Liver (tissue), 10 donors: ENCODE measurements at places on chromosomes 12 and 14. TPM values are rescaled to one million over a fixed set of nuclear protein-coding genes. Genes with fewer than 3 reads are reported as not detected.

GRCh38 chr12:27382171-27382795 is 49.6 kb downstream of the BMAL2 start:
- no peak for DNase-seq

The KLRK1 gene
- polyA plus RNA-seq = 1.1 TPM

- DNase-seq = no peak
Measured at GRCh38 chr14:95290871-95291431, 28.8 kb downstream of the CLMN start.

The DDX51 gene
- 2.5 TPM for polyA plus RNA-seq

- DNase-seq = no peak
Measured at GRCh38 chr12:54840244-54840865, 14.0 kb upstream of the MUCL1 start.

DNA sequence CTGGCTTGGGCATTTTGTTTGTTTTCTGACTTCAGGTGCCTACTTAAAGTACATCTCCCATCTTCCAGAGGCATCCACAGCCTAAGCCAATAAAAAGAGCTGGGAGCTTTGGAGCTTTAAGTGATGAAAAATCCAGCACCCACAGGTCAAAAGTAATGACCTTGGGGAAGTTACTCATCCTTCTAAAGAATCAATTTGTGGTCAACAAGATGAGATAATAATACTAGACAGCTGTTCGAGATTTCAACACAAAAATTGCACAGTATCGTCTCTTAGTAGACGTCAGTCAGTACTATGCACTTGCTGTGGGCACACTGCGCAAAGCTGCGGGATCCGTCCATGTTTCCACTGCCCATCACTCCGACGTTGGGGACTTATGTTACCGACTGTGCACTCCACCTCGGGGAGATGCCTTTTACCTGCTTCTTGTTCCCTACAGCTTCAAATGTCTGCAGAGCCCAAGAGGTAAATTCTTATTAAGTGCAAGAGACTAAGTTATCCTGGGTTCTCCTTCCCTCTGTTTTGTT is 1.3 kb downstream of the ST8SIA1 start:
- DNase-seq = no peak

GRCh38 chr14:61063461-61063860 is 82.4 kb downstream of the SLC38A6 start:
- DNase-seq = no peak

- no peak for DNase-seq
Measured at GRCh38 chr12:131928080-131928710, 881 bp upstream of the PUS1 start.

The PTPRO gene
- 0.31 TPM for polyA plus RNA-seq

DNA sequence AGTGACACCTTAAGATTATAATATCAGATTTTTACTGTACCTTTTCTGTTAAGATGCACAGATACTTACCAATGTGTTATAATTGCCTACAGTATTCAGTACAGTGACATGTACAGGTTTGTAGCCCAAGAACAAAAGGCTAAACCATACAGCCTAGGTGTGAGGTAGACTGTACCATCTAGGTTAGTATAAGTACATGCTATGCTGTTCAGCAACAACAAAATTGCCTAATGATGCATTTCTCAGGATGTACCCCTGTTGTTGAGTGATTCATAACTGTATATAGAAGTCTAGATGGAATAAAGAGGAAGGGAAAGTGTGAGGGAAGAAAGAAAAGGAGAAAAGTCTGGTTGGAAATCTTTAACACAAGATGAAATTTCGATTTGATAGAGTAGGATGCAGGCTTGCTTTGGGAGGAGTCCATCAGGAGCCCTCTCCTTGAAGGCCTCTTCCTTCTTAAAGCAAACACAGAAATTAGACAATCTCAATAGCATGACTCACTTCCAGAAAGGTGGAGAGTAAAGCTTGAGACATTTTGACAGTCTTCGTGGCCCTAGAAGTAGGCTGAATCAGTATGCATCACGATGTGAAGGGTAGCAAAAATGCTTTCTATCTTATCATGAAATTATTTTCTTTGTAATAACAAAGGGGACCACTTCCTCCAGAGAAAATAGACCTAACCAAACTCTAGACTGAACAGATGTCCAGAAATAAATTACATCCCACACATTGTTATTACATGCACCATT is 191.5 kb downstream of the SYT1 start:
- no peak for DNase-seq

The IFNG-AS1 gene
- polyA plus RNA-seq = 0.24 TPM

The CEBPE gene
- polyA plus RNA-seq = not detected

- DNase-seq = no peak
Measured at GRCh38 chr14:99040052-99040451, 231.9 kb downstream of the BCL11B start.

The REP15 gene
- 0.94 TPM for polyA plus RNA-seq

DNA sequence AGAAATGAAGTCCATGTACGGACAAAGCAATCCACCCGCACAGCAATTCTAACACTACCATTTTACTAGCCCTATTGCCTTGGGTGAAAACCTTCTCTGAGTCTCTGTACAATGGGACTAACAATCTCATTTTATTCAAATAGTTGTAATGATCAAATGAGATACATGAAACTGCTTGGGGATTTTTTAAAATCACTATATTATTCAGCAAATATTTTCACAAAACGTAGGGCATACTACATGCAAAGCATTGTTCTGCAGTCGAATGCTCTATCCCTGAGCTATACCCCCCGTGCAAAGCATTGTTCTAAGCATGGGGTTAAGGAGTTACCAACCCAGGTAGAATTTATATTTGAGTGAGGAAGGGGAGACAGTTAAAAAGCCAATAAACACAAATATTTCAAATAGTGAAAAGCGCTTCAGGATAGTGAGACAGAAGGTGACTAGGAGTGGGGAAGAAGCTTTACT is 554 bp upstream of the ATF7 start:
- no peak for DNase-seq

DNA sequence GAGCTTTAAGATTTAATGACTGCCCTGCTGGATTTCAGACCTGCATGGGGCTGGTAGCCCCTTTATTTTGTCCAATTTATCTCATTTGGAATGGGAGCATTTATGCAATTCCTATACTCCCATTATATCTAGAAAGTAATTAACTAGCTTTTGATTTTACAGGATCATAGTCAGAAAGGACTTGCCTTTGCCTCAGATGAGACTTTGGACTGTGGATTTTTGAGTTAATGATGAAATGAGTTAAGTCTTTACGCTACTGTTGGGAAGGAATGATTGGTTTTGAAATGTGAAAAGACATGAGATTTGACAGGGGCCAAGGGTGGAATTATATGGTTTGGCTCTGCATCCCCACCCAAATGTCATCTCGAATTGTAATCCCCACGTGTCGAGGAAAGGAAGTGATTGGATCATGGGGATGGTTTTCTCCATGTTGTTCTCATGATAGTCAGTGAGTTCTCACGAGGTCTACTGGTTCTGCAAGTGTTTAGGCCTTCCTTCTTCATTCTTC is 213.1 kb upstream of the DCN start:
- no peak for DNase-seq

- DNase-seq = no peak
Measured at GRCh38 chr14:99363616-99364290, 91.8 kb upstream of the BCL11B start.

GRCh38 chr12:57628280-57629191 is 4.5 kb downstream of the B4GALNT1 start:
- no peak for DNase-seq

- no peak for DNase-seq
Measured at GRCh38 chr12:113063396-113064350, 7.1 kb downstream of the DTX1 start.

GRCh38 chr14:80494769-80495168 is 283.5 kb upstream of the DIO2 start:
- no peak for DNase-seq

GRCh38 chr12:4505376-4505986 is 33.2 kb upstream of the RAD51AP1 start:
- no peak for DNase-seq

The RERGL gene
- polyA plus RNA-seq = 1.2 TPM

DNA sequence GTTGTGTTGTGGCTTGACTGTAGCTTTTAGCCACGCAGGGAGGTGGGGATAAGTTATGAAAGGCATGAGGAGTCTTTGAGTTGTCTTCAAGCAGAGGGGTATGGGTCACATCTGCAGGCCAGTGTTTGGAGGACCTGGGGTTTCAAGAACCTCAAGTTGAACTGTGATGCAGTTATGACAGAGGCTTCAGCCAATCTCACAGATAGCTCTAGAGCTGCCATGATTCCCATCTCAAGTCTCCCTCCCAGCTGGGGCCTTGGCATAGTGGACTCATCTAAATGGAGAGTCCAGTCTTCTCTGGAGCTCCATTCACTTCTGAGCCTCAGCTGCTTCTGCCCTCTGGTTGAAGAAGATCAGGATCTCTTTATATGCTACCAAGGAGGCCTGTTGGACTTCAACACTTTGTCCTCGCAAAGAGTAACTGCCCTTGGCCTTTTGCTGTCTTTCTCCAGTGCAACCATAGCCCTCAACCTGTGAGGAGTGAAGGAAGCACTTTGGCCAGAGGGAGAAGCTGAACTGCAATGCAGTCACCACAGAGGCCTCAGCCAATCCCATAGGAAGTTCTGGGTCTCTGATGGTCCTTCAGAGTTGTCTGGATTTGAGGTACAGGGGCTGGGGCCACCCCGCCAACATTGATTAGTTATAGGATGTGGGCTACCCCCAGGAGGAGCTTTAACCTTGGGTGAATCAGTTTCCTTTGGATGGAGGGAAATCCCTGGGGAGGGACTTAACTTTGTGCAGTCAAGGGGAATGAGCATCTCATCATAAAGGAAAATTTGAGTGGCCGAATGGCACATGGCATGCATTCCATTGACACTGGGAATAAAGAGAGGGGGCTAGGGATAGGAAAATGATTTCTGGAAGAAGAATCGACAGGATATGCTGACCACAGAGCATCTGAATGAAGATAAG is 230.5 kb downstream of the PCNX1 start:
- DNase-seq = peak; percentile 22

The SEC23A gene
- polyA plus RNA-seq = 52.3 TPM

DNA sequence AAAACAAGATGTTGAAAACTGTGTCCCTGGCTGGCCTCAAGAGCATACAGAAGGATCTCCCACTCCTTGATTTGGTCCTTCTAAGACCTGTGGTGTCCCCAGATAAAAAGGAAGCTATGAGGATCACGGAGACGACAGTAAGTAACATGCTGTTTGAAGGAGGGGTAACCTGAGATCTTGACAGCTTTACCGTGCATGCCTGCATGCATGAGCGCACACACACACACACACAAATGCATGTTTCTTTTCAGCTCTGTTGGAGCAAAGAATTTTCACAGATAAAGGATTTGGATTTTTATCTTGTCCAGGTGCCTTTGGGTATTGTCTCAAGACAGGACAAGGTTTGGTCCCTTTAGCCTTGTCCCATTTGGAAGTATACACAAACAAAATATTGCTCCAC is 411.6 kb upstream of the CCDC196 start:
- DNase-seq = no peak

DNA sequence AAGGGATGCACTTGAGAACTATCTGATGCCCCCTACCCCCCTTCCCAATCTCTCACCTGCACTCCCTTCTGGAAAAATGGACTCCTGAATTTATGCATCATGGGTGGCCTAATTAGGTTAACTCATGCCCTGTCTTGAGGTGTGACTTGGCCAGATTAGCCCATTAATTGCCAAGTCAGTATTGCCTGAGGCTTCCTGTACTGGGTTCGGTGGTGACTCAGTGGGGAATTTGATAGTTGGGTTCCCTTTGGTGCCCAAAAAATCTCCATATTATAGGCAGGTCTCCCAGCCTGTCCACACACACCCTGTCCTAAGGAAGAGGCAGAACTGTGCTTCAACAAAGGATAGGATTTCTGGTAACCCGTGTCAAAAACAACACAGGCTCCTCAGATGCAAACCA is 146.1 kb downstream of the CHST11 start:
- no peak for DNase-seq
